ENCODE measurements at places on chromosomes 7 and 10.

- no peak for DNase-seq
These were observed 19.7 kb downstream of the CYTH3 start for GRCh38 chr7:6252748-6253147.

GRCh38 chr7:159064816-159065510 lies 79.7 kb downstream of the VIPR2 start:
- DNase-seq, result no peak

DNA sequence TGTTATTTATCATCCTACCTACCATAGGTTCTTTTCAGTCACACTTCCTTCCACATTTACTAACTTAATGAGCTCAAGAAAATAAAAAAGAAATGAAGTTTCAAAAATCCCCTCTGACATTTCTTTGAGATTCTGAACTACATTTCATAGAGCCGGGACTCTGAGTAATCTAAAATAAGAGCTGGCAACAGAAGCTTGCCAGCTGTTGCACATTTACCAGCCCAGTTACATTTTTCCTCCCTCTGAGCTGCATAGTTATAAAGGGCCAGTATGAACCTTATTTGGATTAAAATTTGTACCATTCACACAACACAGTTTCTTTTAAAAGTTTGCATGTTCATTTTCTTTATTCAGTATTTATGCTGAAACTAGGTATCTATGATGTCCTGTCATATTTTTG lies 119.5 kb upstream of the CAV2 start:
- DNase-seq, result no peak

- no peak for DNase-seq
These were observed 14.0 kb upstream of the ADD3 start for GRCh38 chr10:109993551-109994330.

DNA sequence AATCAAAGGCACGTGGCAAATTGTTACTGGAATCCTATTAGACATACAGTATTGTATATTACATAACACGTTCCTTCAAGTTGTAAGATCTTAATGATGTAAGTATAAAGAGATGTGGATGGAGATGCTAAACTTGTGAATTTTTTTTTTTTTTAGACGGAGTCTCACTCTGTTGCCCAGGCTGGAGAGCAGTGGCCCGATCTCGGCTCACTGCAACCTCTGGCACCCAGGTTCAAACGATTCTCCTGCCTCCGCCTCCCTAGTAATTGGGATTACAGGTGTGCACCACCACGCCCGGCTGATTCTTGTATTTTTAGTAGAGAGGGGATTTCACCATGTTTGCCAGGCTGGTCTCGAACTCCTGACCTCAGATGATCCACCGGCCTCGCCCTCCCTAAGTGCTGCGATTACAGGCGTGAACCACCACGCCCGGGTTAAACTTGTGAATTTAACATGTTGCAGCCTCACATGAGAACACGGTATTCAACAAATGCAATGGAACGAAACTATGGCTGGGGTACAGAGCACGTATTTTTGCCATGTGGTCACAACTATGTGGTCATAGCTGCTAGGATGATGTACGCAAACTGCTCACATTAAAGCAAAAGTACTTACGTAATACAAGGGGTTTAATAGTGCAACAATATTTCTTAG lies 818 bp upstream of the SUPV3L1 start:
- DNase-seq, result no peak

DNA sequence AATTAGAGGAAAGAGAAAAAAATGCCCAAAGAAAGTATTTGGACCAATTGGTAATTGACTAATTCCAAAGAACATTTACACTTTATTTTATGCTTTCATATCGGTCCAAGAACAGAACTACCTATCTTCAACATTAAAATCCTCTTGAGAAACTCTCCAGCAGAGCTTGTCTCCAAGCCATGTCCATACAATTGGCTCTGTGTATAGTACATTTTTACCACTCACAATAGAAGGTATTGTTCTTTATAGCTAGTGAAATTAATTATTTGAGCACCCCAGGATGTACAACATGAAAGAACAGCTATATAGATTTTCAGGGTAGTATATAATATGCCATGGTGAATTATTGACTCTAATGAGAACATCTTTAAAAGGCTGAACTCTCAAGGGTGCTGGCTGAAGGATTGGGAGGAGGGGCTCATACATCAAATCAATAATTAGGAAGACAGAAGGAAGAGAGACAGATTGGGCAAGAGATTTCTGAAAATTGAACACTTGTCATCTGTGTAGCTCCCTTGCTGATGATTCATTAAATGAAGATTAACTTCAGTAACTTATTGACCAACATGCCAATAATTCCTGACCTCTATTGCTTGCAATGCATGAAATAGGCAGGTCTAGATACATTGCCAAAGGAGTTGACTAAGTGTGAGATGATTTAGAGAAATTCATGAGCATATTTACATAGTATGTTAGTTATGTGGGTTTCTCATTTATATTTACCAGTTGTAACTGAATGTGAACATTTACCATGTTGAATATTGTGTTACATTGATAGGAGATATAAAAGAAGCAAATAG lies 249.7 kb downstream of the MTERF1 start:
- no peak for DNase-seq

DNA sequence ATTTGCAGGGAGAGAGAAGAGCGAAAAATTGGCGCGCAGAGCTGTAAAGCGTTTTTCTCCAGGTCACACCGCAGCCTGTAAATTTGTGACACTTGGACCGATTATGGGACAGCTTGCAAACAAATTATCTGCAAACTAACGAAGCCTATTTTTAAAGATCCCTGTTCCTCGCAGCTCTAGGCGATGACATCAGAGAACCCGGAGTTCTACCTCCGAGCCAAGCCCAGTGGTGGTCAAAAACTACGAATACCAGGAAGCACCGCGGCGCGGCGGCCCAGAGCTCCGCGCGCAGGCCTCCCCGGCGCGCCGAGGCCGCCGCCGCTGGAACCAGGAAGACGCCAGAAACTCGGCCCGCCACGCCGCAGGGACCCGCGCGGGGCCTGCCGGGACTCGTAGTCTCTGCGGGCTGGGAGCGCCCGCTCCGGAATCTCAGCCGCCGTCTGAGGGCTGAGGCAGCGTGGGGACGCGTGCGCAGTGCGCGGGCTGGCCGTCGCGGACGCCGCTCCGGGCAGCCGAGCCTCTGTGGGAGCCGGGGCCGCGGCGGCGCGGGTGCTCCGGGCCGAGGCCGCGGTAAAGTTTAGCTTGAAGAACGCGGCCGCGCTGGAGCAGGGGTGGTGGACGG lies at the start of gene PLEKHA1:
PLEKHA1 (plus strand) TSS at position 472 of the 622 bp plus-strand sequence. CDS start 18,493 bp downstream, outside the sequence.
- DNase-seq, result peak; percentile 94

- no peak for DNase-seq
These were observed 14.0 kb downstream of the PTF1A start for GRCh38 chr10:23205972-23206642.

- no peak for DNase-seq
These were observed 45.9 kb downstream of the ZNF783 start for GRCh38 chr7:149307775-149308501.

DNA sequence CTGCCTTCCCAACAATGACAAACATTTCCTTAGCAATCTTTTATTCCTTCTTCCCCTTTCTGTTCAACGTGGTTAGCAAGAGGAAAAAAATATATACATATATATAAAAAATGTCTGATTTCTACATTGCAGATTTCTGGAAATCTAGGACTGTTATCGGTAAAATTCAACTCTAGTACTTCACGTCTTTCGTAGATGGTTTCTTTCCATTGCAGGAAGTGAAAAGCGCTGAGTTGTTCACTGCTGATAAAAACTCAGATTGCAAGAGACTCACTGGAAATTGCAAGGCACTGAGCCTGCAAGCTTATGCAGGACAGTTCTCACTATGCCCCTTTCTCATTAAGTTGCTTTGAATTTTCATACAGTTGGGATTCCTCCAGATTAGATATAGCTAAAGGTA lies 23.9 kb downstream of the KIN start:
- no peak for DNase-seq

Measured in CD4-positive, alpha-beta T cell treated with Interleukin-2 at 100 ng/mL for 4 hours (primary cell).